ENCODE measurements at places on chromosomes 13 and 19.

DNA sequence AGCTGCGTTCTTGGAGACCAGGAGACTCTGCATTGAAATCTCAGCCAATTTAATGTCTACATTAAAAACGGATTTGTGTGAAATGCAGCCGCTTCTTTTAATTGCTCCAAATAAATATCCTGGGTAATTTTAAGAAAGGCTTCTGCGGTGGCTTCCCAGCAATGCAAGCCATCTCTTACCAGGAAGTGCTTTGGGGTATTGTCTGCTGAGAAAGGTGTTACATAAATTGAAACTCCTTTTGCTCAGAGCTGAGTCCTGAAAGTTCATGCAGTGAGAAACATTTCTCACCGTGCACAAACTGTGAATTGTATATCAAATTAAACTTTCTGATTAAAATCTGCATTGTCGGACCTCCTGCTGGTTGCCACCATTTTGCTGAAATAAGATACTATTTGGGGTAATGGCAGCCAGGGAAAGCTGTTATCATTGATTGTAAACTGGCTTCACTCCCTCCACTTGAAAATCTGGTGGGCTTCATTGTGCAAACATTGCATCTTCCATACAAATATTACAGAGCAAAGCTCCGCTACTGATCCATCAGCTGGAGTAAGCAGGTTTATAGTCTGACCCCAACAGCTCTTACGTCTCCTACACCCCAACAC lies 59.5 kb downstream of the ZIC5 start:
- peak; percentile 73 for DNase-seq

- peak; percentile 65 for DNase-seq
These were observed 13.9 kb downstream of the APLP1 start for GRCh38 chr19:35882114-35882832.

DNA sequence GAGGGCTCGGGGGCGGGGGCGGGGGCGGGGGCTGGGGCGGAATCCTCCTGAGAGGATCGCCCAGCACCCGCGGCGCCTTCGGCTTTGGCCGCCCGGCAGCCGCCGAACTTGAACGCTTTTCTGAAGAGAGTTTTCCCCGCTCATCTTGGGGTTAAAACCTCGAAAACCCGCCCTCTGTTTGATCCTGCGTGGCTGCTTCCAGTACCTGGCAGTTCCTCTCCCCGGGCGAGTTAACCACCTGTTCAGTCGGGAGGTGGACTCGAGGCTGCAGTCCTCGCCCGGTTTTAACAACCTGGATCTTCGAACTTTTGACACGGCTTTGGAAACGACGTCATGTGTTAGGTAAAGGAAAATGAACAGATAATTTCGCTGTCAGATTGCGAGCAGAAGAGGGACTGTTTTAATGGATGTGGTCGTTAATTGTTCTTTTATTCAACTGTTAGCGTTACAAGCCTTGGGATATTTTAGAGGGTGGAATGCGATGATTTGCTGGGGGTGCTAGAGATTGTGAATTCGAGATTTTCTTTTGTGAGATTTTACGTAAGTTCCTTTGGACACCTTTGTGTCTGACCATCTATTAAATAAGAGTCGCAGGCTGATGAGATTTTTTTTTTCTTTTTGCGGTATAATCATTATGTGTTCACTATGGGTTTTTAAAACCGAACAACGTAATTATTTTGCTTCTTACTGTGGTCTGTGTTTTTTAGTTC lies 1.0 kb downstream of the FNDC3A start:
- DNase-seq: no peak

GRCh38 chr13:25132751-25133390 lies 36.9 kb downstream of the PABPC3 start:
- no peak for DNase-seq

DNA sequence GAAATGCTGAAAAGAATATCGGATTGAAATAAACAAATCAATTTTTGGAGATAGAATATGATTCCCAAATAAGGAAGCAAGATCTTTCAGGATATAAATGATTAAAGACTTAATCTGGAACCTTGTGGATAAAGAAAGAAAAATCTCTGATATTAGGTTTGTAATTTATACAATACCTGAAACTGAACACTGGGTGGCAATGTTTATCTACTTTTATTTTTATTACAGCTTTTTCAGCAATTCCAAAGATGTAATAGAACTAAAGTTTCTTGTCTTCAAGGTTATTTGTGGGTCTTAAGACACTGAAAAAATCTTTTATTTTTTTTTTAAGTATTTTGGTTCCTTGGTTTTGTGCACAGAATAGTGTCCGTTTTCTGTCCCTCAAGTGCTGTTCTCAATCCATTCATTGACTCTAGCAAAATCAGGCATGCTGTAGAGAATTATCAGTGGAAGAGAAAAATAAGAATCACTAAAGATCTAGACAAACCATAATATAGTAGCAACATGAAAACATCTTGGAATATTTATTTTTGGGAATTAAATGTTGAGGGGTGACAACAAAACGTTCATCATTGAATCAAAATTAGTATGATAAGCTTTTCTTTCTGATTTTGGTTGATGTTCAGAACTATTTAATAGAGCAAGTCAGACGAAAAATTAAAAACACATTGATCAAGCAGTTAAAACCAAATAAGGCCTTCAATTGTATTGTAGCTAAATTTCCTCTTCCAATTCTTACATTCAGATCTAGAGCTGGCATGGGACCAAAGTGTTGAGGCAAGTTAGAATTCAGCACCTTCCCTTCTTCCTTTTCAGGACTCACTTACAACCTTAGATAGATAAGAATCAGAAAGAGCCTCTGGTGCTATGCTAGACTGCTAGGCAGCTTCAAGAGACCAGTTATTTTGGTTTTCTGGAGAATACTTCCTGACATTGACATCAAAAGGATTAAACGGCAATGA lies 704.4 kb upstream of the PCDH20 start:
- peak; percentile 0 for DNase-seq

GRCh38 chr13:114128348-114128623 lies 4.1 kb downstream of the RASA3 start:
- DNase-seq: no peak

- no peak for DNase-seq
These were observed 42.6 kb upstream of the MYO16 start for GRCh38 chr13:108586826-108587225.

DNA sequence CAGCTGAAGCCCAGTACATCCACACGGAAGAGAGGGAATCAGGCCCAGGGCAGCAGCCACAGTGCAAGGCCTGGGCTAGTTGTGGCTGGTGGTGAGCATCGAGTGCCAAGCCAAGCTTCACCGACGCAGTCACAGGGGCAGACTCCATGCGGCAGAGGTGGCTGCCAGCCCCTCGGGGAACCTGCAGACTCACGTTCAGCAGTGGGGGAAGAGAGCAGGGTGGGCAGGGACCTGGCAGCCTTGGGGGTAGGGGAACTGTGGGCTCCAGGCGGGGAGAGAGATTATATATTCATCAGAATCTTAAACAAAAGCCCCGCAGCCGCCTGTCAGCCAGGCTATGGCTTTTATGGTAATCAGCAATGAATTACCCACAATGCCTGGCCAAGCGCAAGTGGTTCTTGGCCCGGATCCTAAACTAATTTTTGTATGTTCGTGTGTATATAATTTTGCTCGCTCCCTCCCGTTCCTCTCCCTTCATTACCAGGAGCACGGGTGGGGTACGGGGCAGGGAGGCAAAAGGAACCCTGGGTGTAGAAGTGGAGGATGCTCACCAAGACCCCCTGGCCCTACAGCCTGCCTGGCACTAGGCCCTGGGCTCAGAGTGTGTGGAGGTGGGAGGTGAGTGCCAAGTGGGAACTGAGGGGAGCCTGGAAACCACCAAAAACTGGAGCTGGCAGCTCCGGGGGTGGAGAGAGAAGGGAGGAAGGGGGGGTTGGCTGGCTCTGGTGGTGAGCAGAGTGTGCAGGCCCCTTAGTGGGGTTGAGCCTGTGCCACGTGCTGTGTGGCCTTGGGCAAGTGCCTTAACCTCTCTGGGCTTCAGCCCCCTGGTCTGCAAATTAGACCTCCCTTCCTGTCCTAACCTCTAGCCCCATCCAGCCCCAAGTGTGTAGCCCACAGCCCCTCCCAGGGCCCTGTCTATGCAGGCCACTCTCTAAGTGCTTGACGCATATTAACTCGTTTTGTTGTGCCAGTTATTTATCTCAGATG lies 31.9 kb downstream of the PTPRS start:
- DNase-seq: no peak

GRCh38 chr13:75486146-75487062 lies 4.4 kb upstream of the TBC1D4 start:
- peak; percentile 25 for DNase-seq

GRCh38 chr19:51140441-51140840 lies 1.7 kb upstream of the SIGLEC7 start:
- no peak for DNase-seq

DNA sequence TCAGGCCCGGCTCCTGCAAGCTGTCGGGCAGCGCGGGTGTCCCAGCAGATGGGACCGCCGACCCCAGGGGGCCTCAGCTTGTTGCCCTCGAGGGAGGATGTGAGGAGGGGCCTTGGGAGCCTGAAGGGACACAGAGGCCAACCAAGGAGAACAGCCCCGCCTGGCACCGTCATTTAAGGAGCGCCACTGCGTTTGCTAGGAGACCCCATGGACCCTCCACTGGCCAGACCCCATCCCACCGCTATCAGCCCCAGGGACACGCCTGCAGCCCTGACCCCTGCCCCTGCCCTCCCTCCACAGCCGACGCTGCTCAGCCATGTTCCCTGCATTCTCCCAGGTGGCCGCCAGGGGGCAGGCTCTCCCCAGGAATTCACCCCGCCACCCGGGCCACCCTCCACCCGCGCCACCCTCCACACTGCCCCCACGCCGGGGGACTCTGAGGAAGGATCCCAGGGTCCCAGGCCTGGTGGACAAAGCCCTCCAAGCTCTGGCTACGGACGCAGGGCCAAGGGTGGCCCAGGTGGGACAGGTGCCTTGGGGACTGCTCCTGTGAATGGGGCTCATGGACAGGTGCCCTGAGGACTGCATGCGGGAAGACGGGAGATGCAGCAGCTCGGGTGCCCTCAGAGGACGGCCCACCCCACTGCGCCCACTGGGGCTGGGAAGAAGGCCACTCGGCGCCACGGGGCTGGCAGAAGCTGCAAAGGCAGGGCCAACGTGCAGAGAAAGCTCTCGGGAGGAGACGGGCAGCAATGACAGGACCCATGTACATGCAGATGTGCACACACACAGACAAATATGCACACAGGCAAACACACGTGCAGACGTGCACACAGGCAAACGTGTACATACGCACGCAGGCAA lies 34.4 kb downstream of the PIP5K1C start:
- DNase-seq: peak; percentile 68

GRCh38 chr13:74110053-74110452 lies 24.2 kb downstream of the KLF12 start:
- no peak for DNase-seq

DNA sequence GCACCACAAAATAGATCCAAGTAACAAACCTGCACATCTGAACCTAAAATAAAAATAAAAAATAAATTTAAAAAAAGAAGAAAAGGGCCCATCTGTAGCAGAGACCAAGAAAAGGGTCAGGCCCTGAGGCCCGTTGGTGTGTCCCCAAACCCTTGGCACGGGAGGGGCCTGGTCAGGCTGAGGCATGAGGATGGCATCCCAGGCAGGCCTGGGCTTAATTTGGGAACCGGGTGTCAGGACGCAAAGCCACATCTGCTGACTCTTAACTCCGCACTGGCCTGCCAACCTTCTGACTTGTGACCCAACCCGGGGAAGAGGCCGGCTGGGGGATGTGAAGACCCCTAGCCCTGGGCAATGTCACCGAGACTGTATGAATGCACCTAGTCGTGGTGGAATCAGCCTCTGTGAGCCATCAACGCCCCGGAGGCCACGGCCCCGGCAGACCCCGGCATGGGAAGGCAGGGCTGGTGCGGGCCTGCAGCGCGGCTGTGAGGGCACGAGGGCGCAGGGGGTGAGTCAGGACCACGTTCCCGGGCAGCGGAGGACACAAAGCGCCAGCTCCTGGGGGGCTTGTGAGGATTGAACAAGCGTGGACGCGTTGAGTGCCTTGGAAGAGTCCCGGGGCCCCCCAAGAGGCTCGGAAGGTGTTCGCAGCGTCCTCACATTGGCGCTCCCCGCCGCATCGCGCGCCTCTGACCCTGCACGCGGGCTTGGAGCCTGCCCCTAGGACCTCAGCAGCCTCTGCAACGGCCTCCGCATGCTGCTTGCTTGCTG lies 38.2 kb downstream of the ATP12A start:
- DNase-seq: no peak

DNA sequence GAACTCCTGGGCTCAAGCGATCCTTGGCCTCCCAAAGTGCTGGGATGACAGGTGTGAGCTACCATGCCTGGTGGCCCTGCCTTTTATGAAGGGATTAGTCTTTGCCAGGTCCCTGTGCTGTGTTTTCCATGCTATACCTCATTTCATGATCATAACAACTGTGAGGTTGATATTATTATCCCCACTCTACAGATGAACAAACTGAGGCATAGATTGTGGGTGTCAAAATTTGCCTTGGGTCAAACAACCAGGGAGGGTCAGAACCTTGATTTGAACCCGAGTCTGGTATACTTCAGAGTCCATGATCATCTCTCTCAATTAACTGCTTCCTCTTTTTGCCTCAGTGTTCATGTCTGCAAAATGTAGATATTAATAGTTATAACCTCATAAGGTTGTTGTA lies 6.9 kb downstream of the PINLYP start:
- DNase-seq: no peak

GRCh38 chr19:13277104-13277809 lies 127.0 kb downstream of the IER2 start:
- DNase-seq: peak; percentile 85

GRCh38 chr19:31146015-31146414 lies 203.2 kb downstream of the TSHZ3 start:
- no peak for DNase-seq

- DNase-seq: peak; percentile 61
These were observed 34.2 kb downstream of the TDRD3 start for GRCh38 chr13:60431108-60431700.

Data from activated CD4-positive, alpha-beta T cell treated with anti-CD3 and anti-CD28 coated beads, Interleukin-10, Interleukin-2, amounts not matched to agents 100 ng/mL and 50 ng/mL, durations not matched to agents 16 hours and 8 hours (primary cell).